HuH-7.5 (cell line): ENCODE measurements at places on chromosomes 11 and 22.
A peak's percentile ranks its signal among the peaks of the same experiment; 100 is the strongest.

DNA sequence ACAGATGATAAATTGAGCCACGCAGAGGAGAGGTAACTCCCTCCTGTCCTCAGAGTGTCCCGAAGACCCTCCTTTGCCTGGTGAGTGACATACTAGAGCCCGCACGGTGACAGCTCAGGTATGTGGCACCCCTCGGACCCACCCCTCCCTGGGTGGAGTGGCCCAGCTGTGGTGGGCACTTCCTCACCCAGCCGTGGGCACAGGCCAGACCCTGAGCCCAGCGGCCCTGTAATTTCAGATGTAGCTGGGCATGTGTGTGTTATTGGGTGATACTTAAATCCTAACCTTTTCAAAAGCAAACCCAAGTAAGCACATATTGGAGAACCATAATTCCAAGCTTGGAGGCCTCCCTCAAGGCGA lies 93.2 kb downstream of the WNT7B start:
- no peak for DNase-seq

- no peak for DNase-seq
These were observed 12.7 kb downstream of the BTG4 start for GRCh38 chr11:111499483-111499882.

- DNase-seq: no peak
These were observed 11.6 kb downstream of the SCN2B start for GRCh38 chr11:118164885-118165284.

GRCh38 chr11:111299101-111300026 lies 1.0 kb downstream of the POU2AF3 start:
- DNase-seq: peak; percentile 59

- no peak for DNase-seq
These were observed 28.5 kb downstream of the UQCR10 start for GRCh38 chr22:29795663-29796062.

DNA sequence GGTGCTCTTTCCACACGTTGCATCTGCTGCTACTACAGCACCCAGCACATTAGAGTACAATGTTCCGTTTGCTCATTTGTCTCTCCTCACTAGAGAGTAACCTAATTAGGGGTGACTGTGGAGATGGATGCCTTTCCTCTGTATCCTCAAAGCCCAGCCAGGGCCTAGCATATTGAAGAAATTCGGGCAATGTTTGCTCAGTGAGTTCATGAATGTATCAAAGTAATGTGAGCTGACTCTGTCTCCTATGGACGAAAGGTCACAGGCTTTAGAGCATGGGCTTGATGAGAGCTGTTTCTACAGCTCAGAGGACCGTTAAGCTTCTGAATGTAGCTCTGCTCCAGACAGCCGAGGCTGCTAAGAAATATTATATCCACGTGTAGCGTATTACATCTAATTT lies 67.5 kb downstream of the C11orf58 start:
- no peak for DNase-seq

GRCh38 chr11:19846654-19847305 lies 134.1 kb downstream of the NAV2 start:
- no peak for DNase-seq

- DNase-seq: no peak
These were observed 1.6 kb downstream of the ATG2A start for GRCh38 chr11:64915376-64915887.

GRCh38 chr22:50171319-50171964 lies 911 bp downstream of the PANX2 start:
- DNase-seq: no peak

DNA sequence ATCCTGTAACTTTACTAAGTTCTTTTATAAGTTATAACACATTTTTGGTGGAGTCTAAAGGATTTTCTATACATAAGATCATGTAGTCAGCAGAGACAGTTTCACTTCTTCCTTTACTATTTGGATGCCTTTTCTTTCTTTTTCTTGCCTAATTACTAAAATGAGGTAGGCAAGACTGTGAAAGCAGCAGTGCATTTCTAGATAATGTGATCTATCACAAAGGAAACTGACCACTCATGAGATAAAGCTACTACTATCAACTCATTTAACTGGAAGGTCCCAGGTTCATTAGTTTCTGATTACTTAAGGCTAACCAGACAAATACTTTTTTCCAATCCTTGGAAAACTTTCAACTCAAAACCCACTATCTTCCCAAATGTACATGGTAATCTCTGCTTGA lies 196.2 kb upstream of the E2F8 start:
- DNase-seq: no peak

GRCh38 chr11:79594834-79595233 lies 154.0 kb upstream of the TENM4 start:
- DNase-seq: no peak

DNA sequence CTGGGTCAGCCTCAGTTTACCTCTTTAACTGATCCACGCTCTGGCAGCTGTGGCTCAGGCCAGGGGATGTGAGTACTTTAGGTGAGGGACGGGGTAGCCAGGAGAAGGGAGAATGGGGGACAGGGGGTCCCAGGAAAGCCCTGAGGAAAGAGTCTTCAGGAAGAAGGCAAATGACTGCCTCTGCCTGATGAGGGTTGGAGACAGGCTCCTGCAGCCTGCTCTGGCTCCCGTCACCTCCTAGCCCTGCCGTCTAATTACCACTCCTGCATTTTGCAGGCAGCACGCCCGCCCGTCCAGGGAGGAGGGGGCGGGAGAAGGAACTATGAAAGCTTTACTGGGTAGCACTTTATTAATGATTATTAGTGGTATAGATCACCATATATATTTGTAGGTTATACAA lies 116.6 kb downstream of the CEP164 start:
- no peak for DNase-seq

- peak; percentile 71 for DNase-seq
These were observed at the start of gene MYEOV for GRCh38 chr11:69293819-69294505. TSS of gene MYEOV (plus strand) at chr11:69294155. CDS start at chr11:69295355, 1,200 bp downstream.

DNA sequence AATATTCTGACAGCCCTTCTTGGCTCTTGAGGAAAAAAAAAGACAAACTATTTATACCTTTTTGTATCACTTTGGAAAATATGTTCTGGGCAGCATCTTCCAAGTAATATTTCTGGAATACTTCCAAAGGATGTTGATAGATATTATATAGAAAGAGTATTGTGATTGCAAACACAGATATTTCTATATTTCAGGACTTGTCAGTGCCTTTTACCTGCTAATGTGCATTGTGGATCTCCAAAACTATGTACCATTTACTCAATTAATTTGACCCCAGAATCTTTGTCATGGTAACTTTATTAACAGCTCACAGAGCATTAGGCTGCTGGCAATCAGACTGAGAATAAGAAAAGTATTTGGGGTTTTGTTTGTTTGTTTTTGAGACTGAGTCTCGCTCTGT lies 16.7 kb upstream of the CCND1 start:
- DNase-seq: no peak

- DNase-seq: no peak
These were observed 13.0 kb downstream of the INTS4 start for GRCh38 chr11:77981346-77981947.

GRCh38 chr11:118581057-118581456 lies 8.8 kb downstream of the ARCN1 start:
- DNase-seq: no peak

GRCh38 chr11:130439160-130439519 lies 9.3 kb upstream of the ADAMTS15 start:
- no peak for DNase-seq

DNA sequence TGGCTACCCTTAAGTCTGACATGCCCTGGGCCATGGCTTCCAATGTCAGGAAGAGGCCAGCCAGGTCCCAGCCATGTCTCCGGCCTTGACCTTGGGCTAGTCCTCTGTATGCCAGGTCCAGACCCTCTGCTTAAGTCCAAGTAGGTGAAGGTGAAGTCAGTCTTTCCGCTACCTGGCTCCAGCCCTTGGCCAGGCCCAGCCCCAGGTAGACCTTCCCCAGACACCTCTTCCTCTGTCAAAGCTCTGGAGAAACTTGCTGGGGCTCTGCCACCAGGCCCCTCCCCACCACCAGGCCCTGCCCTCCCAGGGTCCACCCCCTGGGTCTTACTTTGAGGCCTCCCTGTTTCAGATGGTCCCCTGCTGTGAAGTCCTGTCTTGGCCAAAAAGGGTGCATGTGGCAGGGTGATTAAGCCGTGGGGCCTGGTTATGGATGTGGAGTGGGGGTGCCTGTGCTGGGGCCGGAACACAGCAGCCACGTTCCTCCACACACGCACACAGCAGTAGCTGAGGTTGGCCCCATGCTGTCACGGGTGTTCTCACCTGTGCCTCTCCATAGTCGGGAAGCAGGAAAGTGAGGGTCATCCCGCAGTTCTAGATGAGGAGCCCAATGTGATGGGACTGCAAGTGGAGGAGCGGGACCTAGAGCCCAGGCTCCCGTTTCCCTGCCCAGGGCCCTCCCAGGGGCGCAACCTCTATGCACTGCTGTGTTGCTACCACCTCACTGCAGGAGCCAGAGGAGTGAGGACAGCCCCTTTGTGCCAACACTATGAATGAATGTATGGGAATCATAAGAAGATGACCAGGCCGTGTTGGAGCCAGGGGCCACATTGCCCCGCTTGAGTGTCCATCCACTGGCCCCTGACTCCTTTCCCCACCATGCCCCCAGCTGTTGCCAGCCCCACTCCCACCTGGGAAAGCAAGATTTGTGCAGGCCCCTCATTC lies 72.2 kb downstream of the LINC01488 start:
- no peak for DNase-seq
